ENCODE measurements at places on chromosomes 7 and 10.

GRCh38 chr10:477620-478019, 211.8 kb downstream of the DIP2C start:
- no peak for DNase-seq

GRCh38 chr10:98244586-98244985, 23.4 kb downstream of the LOXL4 start:
- DNase-seq: no peak

DNA sequence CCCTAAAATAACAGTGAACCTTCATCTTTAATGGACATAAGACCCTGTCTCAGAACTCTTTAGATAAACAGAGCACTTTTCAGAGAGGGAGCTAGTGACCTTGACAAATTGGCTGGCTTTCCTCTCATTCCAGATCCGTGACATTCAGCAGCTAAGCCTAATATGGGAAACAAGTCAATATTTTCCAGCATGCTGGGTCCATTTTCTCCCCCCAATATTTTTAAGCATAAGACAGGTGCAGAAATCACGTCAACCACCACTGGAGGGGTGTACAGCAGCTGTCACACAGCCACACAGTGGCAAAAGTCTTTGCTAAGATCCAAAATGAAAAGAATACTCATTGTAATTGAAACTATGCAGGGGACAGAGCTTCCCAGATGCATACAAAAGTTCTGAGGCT, 26.1 kb downstream of the LRRTM3 start:
- DNase-seq: no peak

DNA sequence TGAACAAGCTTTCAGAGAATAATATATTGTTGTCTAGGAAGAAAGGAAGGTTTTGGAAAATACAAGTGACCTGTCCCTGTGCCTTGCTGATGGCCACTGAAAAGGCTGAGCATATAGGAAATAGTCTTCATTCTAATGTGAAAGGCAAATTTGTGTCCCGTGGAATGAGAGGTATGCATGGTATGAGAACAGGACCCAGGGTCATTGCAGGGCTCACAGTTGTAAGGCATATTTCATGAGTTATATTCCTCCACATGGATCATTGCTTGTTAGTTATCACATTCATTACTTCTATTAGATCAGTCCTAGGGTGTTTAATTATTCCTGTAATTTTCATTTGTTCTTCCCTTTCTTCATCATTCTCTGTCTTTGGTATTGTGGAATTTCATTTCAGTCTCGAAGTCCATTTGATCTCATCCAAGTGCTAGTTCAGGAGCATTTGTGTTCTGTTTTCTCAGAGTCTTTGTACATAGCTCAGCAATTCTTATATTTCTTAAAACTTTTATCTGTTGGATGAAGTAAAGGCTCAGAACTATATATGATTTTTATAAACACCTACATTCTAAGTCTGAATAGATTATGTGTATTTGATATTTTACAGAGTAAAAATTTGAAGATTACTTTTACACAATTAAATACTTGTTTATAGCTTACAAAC, 39.4 kb upstream of the ARHGAP21 start:
- no peak for DNase-seq

DNA sequence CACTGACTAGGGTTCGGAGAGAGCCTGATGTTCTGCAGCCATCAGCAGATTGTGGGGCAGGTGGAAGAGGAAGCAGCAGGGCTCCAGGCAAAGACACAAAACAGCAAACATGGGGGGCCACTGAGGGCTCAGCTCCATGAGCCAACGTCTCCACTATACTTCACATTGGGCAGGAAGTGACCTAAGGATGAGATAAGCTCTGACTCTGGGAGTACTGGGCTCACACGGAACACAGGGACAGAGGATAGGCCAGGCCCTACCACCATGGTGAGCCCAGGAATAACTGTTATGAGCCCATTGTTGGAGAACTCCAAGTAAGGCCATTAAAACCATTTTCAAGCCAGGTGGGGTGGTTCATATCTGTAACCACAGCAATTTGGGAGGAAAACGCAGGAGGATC, 14.9 kb upstream of the MRPS24 start:
- DNase-seq: no peak

DNA sequence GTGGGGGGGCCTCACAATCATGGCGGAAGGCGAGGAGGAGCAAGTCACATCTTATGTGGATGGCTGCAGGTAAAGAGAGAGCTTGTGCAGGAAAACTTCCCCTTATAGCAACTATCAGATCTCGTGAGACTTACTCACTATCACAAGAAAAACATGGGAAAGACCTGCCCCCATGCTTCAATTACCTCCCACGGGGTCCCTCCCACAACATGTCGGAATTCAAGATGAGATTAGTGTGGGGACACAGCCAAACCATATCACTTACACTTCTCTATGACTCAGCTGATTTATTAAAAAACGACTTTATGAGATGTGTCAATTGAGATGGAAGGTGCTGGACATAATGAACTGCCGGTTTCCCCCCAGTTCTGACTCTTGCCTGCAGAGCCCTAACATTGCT, 23.8 kb upstream of the CHN2 start:
- DNase-seq: no peak

- peak; percentile 63 for DNase-seq
Measured at GRCh38 chr10:22597138-22597537, 117.2 kb downstream of the PIP4K2A start.

GRCh38 chr10:86355571-86356038, 11.0 kb downstream of the GRID1 start:
- no peak for DNase-seq

GRCh38 chr10:60480865-60481563, 91.3 kb upstream of the ANK3 start:
- no peak for DNase-seq

GRCh38 chr7:2819161-2819953, 24.8 kb downstream of the GNA12 start:
- no peak for DNase-seq

- DNase-seq: no peak
Measured at GRCh38 chr10:65100146-65100545, 1578.9 kb downstream of the REEP3 start.

DNA sequence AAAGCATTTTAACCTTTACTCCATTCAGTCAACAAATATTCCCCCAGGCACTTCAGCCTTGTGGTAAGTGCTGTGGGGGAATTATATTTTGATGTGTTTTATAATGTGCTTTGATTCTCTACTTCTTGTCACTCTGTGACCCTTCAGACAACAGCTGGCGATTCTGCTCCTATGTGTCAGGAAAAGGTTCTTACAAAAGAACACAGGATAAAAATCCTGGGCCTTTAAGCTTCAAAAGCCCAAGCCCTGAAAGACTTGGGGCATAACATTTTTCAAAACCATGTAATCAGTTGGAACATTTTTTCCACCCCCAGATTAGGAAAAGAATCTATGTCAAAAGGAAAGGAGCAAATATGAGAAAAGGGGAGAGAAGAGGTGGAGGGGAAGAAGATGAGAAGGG, 37.8 kb upstream of the LRRC17 start:
- no peak for DNase-seq

GRCh38 chr7:25481891-25482290, 253.6 kb upstream of the NPVF start:
- no peak for DNase-seq

GRCh38 chr7:121126801-121127534, 138.5 kb downstream of the CPED1 start:
- no peak for DNase-seq

DNA sequence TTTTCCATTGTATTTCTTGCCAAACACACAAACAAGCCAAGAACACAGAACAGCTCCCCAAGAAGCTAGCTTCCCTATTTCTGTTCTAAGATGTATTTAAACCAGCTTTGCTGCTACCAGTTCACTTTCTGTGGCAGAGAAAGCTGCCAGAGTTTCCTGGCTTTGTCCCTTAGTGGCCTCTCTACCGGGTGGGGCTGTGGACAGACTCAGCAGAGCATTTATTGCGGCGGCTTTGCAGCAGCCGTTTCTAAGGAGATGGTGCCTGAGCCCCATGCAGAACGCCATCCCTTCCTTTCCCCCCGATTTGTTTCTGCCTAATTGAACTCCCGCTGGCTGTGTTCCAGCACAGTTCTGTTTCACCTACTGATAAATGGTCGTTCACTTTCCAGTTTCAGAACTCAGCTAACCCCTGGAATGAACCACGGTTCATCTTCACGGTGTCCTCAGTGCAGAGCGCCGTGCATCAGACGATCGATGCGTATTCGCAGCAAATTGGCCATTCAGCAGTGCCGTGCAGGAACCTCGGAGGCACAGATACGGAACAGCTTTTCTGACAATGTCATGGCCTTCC, 33.8 kb upstream of the SFMBT2 start:
- no peak for DNase-seq

GRCh38 chr10:8282340-8282739, 227.9 kb downstream of the GATA3 start:
- DNase-seq: peak; percentile 0

DNA sequence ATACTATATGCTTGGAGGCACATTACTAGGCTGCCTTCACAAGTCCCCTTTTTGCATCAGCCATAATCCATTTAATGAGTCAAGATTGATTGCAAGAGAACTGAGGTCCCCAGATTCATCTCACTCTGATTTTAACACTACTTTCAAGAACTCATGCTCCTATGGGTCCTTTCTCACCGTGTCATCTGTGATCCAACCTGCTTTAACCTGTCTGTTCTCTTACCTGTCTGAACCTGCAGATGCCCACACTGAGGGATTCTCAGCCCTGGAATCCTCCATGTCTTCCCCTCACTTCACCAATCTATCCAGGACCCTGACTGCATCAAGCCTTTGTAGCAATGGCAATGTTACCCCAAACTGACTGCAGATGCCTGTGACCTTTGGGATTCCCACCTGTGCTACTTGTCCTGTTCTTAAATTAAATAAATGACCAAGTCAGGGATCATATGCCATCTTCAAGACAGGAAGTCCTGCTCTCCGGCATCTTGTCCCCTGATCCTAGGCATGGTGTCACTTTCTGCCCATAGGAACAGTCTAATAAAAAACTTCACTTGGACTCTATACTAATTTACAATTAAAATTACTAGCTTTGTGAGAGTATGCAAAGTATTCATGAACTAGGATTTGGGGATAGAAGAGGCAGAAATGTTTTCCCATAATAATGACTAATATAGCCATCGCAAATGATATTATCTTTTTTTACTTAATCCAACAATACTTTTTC, 25.9 kb upstream of the GOT1 start:
- DNase-seq: no peak

DNA sequence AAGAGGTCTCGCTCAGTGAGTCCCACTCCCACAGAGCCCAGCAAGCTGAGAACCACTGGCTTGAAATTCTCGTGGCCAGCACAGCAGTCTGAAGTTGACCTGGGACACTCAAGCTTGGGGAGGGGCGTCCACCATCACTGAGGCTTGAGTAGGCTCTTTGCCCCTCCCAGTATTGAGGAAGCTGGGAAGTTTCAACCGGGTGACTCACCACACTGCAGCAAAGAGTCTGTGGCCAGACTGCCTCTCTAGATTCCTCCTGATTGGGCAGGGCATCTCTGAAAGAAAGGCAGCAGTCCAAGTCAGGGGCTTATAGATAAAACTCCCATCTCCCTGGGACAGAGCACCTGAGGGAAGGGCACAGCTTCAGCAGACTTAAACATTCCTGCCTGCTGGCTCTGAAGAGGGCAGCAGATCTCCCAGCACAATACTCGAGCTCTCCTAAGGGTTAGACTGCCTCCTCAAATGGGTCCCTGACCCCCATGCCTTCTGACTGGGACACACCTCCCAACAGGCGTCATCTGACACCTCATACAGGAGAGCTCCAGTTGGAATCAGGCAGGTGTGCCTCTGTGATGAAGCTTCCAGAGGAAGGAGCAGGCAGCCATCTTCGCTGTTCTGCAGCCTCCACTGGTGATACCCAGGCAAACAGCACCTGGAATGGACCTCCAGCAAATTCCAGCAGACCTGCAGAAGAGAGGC, 970.9 kb upstream of the LRRN3 start:
- no peak for DNase-seq

GRCh38 chr7:158710651-158711102, 6.1 kb upstream of the NCAPG2 start:
- no peak for DNase-seq

GRCh38 chr7:151018421-151019129, 5.7 kb downstream of the ATG9B start:
- peak; percentile 67 for DNase-seq

DNA sequence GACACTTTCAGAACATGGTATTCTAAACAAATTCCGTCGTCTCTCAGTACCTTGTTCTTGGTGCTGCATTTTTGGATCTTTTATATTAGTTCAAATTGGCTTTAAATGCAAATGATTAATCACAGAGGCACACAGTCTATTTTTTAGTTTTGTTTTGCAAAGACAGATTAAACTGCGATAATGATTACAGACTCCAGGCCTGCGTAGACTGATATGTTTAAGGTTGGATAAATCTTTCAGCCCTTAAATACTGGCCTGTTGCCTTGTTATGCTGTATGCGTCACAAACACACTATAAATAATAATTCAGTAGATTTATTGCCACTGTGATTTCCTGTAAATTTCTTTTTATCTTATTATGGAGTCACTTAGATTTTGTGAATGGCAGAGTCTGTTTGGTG, 19.3 kb downstream of the CACNB2 start:
- no peak for DNase-seq

DNA sequence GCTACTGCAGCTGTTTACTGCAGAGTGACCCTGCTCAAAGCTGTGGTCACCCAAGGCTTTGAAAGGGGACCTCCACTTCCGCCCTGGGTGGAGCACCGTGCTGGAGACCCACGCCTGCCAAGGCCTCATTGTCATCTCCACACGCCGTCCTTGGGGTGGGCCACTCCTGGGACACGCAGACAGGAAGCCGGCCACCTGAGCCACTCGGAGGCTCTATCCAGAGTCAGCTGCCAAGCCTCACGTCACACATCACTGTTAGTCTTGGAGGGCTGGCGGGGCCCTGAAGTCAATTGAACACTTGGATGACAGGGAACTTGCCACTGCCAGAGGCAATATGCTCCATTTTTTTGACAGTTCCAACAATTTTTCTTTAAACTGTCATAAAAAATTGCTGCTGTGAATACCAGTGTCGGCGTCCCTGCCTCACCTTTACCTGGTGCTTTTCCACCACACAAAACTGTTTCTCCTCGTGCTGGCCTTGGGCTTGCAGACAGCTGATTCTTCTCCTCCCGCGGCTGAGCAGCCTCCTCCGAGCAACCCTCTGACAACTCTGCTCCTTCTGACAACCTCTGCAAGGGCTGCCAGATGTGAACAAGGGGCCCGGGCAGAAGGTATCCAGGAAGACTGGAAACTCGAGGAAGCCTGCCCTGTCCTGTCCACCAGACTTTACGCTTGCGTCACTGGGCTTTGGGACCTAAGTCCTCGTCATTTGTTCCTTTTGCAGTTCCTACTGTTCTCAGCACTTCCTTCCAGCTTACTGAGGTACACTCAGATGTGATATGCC, 81.9 kb downstream of the EGFR start:
- DNase-seq: no peak

GRCh38 chr10:69750011-69750373, 51.7 kb upstream of the COL13A1 start:
- DNase-seq: no peak

- no peak for DNase-seq
Measured at GRCh38 chr7:11228515-11228914, 254.8 kb downstream of the PHF14 start.

Data from CD8-positive, alpha-beta memory T cell (primary cell).